Activated T-helper 17 cell treated with anti-CD3 and anti-CD28 coated beads, Interleukin-2, amount 50 U/mL, for 72 hours (primary cell): ENCODE measurements at places on chromosomes 2 and 18.

DNA sequence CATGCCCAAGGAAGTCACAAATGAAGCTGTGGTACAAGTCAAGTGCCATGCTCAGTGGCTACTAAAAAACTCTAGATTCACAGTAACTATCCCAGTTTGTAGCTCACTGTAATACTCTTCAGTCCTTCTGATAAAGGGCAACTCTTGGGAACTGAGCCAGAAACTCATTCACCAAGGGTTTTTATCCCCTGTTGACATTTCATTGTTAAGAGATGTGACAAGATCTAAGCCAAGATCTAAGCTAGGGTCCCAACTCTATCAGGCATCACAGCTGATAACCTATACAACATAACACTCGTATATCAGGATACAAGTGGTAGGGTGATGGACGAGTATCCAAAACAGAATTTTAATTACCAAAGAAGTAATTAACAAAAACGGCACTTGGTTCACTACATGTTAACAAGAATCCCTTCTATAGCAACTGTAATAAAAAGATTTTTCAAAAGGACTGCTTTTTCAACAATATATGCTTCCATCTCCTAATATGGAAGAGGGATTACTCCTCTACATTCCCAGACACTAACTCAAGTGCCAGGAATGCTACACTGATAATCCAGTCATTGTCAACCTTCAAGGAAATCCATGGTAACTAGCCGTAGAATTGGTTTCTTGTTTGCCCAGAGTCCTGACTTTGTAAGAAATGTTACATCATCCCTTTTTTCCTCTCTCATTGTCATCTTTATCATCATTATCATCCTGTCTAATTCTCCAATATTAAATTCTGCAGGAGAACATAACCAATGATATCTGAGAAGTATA lies 111.7 kb downstream of the CDH2 start:
- ATAC-seq = no peak

GRCh38 chr2:239910851-239911640 lies 114.1 kb downstream of the NDUFA10 start:
- peak; percentile 89 for ATAC-seq

GRCh38 chr2:239716536-239717318 lies 308.4 kb downstream of the NDUFA10 start:
- no peak for ATAC-seq

DNA sequence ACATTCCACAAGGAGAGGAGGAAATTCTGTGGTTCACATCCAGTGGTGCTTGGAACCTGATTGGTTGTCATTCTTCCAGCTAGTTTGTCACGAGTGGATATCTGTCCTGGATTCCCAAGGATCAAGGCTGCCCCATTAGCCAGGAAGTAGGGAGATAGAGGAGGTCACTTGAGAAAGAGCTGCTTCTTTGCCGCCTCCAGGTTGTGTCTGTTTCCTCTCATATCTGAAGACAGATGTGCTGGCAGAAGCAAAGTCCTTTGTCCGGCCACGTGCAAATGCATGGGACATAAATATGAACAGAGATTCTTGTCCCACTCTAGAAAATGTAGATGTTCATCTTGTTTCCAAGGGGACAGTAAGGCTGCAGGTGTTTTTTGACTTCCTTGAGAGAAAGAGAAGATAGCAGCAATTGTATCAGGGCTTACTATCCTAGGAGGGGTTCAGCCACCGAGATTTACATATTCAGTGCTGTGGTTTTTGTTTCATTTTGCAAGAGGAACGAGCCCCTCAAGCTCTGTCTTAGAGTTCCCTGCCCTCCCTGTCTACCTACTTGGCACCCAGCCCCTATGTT lies 174.4 kb downstream of the RPIA start:
- no peak for ATAC-seq

- ATAC-seq = no peak
Observed at GRCh38 chr2:65511306-65511705, 78.9 kb upstream of the SPRED2 start.

- no peak for ATAC-seq
Observed at GRCh38 chr18:57023275-57023882, 123.5 kb upstream of the BOD1L2 start.

DNA sequence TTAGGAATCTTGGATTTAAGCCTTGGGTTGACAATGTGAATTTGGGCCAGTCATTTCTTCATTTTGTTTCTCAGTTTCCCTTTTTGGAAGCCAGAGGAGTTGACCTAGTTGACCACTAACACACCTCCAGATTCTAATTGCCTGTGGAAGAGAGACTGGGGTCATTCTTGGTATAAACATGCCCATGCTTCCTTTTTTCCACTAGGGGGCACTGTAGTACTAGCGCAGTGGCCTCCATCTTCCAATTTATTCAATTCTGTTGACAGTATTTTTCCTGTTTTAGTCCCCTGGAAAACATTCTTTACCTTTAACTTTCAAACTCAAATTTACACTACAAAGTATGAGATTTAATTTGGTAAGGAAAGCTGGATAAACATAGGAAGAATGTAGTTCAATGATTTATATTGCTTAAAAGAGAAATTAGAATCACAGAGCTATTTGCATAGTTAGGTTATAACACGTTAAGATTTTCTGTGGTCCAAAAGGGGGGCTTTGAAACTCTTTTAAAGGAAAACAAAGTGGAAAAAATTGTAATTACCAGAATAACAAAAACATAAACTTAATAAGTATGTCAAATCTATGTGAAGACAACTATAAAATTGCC lies 57.5 kb upstream of the AGPS start:
- peak; percentile 59 for ATAC-seq

GRCh38 chr2:233051241-233052149 lies 8.6 kb upstream of the INPP5D start:
- ATAC-seq = no peak

DNA sequence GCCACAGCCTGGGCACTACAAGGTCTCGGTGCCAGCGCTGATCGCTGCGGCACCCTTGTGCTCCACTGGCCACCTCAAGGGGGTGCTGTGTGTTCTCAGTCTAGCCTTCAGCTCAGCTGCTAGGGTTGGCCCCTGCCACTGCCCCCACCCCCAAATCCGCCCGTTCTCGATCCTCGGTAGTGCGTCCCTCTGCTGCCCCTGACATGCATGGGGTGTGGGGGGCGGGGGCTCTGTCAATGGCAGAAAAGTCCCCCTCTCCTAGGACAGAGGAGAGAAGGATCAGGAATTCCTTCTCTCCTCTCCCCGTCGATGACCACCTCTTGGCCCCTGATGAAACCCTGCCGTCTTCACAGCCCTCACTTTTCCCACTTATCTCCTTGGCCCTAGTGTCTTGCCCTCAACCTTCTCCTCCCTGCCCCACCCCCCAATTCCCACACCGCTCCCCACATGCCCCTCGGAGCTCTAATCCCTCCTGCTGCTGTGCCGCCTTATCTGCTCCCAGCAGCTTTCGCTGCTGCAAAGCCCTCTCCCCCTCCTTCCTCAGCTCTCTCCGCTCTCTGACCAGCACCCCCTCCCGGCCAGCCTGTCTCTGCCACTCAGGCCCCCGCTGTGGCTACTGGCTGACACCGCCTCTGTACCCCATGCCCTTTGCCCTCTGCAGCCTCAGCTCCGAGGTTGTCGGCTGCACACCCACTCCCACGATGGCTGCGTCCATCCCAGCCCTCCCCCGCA lies 4.3 kb upstream of the ASIC4 start:
- ATAC-seq = peak; percentile 79

DNA sequence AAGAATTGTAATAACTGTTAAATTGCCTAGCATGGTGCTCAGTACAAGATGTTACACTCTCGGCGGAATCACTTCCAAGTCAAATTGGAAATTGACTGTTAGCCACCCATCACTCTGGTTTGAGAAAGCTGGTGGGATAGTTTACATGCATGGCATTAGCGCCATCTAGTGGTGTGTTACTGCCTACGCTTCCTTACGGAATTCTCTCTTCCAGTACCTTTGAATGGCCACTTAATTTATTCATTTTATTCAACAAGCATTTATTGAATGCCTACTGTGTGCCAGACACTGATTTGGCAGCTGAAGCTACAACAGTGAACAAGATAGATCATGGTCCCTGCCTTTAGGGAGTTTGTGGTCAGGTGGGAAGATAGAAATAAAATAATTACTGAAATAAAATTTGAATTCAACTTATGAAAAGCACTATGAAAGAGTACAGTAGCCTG lies 171.2 kb downstream of the TMEM247 start:
- peak; percentile 71 for ATAC-seq

- peak; percentile 93 for ATAC-seq
Observed at GRCh38 chr2:231425811-231426703, 30.5 kb downstream of the B3GNT7 start.

DNA sequence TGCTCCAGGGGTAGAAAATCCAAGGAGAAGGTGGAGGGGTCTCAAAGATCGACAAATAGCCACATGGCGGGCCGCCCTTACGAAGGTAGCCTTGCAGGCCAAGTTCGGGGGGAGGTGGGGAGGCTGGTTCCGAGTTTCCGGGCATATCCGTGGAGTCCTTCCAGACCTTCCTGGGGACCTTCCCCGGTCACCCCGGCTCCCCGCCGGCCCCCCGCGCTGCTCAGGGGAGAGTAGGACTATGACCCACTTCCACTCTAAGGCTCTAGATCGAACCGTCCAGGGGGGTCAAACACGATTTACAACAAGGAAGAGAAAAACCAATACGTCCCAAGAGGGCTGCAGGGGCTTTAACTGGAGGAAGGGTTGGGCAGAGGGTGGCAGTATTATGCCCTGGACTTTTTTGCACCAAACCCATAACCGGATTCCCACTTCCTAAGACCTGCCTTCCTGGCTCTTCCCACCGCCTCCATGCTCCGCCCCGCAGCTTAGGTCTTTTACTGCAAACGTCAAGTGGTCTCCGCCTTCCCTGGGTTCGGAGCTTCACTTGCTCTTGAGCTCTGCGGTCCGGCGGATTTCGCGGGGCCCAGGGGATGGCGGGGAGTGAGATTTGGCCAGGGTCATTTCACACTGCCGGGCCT lies 779 bp upstream of the LYPD6 start:
- no peak for ATAC-seq

DNA sequence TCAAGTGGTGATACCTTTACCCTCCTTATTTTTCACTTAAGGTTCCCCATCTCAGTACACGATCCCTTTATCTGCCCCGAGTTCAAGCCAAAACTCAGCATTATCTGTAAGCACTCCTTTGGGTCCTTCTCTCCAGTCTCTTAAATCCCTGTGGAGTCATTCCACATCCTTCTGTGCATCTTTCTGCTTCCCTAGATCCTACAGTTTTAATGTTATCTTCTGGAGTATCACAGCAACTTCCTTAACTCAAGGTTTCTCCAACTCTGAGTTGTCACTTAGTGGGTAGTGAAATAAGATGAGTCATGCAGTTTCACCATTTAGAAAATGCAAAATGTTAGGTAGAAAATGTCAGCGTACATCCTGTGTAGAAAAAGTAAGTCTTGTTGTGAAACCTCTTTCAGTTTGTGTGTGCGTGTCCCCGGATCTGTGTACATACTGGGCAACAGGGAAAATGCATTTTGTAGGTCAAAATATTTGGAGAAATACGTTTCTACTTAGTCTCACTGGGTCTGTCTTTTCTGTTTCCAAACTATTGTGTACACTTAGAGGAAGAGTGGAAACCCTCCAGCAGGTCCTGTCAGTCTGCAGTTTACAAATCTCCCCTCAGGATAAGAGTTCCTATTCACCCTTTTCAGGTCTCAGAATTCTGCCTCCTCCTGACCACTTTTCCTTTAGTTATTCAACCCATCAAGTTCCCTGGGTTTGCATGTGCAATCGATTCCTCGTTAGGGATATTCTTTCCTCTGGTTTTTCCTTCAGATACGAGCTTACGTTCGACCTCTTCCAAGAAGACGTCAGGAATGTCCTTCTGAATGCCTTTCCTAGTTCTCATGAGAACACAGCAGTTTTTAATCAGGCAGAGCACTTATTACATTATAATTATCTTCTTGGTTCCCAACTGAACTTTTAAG lies 154.8 kb downstream of the TGIF1 start:
- peak; percentile 76 for ATAC-seq

DNA sequence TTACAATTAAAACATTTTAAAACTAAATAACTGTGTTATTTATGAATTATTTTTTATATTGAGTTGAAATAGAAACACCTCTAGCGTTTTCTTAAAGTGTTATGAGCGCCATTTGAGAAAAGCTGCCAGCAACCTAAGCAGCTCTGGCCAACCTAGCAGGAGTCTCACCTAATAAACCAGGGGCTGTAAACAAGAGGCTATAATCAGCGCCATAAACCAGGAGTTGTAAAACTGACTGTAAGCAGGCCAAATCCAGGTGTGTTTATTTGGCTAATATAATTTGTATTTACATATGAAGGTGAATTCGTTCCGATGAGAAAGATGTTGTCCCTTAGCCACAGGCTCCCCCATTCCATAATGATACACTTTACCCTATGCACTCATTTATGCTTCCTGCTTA lies 34.7 kb downstream of the LRRTM1 start:
- no peak for ATAC-seq

DNA sequence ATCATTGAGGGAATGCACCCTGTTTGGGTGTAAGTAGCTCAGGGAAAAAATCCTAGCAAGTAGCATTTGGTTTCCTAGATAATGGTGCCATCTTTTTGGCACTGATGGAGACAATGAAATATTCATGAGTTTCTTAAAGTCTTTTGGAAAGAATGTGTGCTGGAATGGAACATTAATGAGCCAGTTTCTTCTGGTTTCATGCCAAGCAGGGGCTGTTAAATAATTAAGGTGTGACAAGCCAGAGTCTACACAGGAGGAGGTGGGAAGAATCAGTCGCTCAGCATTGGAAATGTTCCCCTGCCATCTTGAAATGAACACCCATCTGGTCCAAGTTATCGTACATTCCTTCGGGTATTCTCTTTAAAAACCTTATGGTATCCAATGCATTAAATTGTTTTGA lies 457.3 kb downstream of the RIT2 start:
- no peak for ATAC-seq

DNA sequence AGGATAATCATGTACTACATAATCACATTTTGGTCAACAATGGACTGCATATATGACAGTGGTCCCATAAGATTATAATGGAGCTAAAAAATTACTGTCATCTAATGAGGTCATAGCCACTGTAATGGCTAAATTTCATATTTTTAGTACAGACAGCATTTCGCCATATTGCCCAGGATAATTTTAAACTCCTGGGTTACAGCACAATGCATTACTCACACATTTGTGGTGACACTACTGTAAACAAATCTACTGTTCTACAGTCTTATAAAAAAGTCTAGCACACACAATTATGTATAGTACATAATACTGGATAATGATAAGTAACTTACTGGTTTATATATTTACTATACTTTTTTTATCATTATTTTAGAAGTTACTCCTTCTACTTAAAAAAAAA lies 12.8 kb downstream of the EIF2AK2 start:
- no peak for ATAC-seq

- no peak for ATAC-seq
Observed at GRCh38 chr2:110955556-110955955, 165.2 kb upstream of the BCL2L11 start.

DNA sequence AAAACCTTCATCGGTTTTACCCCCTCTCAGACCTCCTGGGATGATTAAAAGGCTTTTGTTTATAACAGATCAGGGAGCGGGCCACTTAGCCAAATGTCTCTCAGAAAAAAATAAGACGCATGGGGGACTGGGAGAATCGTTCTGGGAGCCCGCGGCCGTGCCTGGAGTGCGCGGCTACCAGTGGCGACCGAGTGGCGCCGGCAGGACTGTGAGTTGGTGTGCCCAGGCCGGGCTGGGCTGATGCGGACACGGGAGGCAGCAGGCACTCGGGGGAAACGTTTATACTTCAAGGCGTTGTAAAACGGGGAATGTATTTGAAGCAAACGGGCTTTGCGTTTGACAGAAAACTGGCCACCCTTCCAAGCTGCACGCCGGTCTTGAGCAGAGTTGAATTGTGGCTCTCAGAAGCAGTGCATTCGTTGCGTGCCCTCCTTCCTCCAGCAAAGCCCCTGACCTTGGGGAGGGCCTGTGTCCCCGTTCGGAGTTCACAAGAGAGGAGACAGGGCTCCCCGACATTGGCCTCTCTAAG lies 4.7 kb upstream of the HOXD10 start:
- no peak for ATAC-seq

GRCh38 chr2:127618551-127619202 lies 27.3 kb upstream of the GPR17 start:
- ATAC-seq = no peak
